ENCODE measurements at places on chromosomes 13 and 19.

- no peak for DNase-seq
Measured at GRCh38 chr13:93183302-93183701, 43.3 kb upstream of the GPC6 start.

DNA sequence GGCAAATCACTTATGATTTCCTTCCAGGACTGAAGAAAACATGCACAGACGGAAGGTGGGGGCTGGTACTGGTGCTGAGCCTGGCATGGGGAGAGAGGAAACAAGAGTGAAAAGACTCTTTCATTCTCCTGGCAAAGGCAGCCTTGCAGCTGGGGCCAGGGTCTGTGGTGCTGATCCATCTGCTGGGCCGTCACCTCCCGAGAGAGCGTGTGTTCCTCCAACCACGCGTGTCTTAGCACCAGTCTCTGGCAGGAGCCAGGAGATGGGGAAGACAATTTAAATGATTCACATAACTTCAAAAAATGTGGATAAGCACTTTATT is 23.9 kb upstream of the SPART start:
- no peak for DNase-seq

GRCh38 chr13:27928805-27929753 is 9.3 kb downstream of the PDX1 start:
- DNase-seq, result no peak

DNA sequence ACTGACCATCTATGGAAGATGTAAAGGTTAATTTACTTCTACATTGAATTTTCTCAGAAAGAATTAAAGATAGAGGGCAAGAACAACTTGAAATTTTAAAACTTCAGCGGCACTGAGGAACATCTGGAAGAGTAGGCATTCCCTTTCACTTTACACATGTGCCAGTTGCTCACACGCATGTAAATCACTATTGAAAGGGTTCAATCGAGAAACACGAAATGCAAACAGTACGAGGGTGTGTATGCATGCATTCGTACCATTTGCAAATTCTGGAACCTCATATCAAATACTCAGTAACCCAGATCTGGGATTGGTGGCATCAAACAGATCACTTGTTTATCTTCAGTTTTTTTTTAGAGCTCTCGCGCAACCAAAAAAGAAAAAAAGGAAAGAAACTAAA is 315.5 kb upstream of the MAB21L1 start:
- DNase-seq, result no peak

DNA sequence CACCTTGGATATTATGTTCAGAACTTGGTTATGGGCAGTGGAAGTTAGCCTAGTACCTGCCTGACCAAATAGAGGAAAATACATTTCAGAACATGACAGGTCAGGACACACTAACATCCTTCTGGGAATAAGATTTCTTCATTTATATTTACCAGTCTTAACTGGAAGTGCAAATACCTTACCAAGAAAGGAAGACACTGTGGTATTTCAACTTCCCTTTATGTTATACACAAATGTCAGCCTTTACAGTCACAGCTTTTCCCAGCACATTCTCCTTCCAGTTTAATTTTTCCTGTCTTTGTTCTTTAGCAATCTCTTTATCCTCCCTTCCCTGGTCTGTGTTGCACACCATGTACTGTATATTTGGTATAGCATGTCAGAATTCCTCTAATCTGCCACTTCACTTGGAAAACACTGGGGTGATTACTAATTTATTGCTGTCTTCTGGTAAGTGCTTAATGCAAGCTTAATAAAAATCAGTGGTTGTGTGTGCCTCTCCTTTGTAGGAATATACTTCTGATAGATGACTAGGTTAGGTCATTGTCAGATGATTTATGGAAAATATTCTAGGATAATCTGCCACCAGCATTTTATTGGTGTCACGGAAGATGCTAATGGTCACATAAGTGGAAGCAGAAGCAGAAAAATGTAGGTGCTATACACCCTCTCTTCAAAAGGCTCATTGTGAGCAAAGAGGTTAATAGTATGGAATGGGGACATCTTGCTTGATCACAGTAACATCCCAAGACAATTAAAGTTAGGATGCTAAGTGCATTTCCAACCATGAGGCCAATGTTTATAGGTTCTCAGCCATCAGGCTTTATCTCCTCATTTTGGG is 124.3 kb upstream of the STARD13 start:
- DNase-seq, result no peak

GRCh38 chr13:72808917-72809500 is 27.1 kb downstream of the PIBF1 start:
- DNase-seq, result no peak

GRCh38 chr13:23928985-23929384 is 31.7 kb upstream of the C1QTNF9B start:
- no peak for DNase-seq

DNA sequence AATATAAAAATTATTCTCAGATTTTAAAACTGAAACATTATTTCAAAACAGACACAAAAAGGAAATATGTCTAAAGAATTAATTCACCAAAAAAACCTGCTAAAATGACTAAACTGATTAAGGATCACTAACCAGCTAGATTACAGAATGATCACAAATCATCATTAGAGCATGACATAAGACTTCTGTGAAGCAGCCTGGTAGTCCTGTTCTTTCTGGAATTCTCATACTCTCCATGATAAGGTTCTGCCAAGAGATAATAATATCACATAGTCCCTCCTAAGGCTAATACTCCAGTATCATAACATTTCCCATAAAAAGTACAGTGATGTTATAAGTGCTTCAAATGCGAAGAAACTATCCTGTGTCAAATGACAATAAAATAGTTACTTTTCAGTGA is 1814.9 kb downstream of the SLITRK5 start:
- DNase-seq, result no peak

- DNase-seq, result no peak
Measured at GRCh38 chr13:78239714-78240113, 321.1 kb upstream of the EDNRB start.

DNA sequence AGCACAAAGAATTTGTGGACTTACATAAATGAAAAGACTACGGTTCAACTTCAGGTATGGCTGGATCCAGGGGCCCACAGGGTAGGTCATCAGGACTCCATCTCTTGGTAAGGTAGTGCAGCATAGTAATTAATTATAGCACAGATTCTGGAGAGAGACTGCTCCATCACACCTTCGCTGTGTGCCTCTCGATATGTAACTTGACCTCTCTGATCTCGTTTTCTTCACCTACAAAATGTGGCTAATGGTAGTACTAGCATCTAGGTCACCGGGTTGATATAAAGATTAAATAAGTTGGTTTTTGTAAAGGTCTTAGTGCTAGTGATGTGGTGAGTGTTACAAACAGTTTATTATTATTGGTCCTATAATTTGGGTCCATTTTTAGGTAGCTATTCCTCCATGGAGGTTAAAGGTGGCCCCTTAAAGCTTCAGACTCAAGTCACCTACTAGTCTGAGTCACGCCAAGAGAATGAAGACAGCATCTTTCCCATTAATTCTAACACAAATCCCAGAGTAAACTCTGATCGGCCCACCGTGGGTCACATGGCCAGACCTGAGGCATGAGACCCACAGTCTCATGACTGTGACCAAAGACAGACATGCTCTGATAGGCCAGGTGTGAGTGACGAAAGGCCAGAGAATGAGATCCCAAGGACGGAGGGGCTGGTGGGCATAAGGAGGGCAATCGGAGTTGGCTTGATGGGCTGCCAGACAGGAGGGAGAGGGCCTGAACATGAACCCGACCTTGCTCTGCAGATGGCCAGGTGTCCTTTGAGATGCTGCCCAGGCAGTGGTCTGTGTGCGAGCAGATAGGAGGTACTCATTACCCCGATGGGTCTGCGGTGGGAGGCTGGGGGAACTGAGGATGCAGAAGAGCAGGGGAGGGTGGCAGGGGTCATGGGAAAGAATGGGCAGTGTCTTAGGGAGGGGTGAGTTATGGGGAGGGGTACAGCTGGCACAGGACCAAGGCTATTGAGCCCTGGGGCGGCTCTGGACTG is 18.3 kb upstream of the PSMD8 start:
- no peak for DNase-seq

GRCh38 chr19:30387311-30388115 is 15.3 kb downstream of the ZNF536 start:
- no peak for DNase-seq

DNA sequence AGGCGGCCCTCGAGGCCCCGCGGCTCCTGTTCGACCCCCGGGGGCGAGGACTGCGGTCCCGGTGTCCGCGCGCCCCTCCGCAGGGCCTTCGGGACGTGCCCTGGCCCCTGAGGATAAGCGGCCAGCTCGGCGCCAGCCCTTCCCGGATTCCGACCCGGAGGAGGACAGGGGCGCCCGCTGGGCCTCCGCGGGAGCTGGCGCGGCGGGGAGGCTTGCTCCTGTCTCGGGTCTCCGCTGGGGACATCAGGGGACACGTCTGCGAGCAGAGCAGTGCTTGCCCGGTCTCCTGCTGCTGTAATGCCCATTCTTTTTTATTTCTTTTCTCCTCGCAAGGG is 829 bp downstream of the B3GLCT start:
- peak; percentile 17 for DNase-seq

DNA sequence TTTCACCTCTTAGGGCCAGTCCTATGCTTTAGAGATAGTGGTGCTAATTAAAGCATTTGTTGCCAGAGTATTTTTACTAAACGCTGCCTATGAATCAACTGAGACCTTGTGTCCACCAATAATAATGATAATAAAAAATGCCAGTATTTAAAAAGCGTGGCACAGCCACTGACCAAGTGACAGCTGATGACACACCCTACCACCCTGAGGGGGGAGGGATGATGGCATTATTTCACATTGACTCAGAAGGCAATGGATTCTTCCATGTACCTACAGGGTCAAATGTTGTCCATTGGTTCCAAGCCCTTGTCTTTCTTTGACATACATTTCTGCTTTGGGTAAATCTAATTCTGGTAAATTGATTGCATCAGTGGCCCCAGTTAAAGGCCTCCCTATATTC is 384.4 kb downstream of the DLEU7 start:
- no peak for DNase-seq

DNA sequence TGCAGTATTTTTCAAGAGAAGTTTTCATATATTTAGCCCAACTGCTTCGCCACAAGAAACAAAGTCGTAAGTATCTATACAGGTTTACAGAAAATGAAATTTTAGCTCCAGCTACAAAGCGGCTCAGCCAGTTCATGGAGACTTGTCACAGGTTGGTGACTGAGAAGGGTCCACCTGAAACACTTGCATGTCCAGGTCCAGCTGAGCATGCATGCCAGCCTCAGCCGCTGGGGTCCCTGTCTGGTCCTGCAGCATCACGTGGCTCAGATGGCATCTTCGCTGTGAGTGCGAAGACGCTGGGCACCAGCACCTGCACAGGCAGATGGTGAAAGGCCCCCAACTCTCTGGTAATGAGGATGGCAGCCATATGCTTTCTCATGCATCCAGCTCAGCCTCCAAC is 63.8 kb downstream of the SHISA2 start:
- DNase-seq, result no peak

DNA sequence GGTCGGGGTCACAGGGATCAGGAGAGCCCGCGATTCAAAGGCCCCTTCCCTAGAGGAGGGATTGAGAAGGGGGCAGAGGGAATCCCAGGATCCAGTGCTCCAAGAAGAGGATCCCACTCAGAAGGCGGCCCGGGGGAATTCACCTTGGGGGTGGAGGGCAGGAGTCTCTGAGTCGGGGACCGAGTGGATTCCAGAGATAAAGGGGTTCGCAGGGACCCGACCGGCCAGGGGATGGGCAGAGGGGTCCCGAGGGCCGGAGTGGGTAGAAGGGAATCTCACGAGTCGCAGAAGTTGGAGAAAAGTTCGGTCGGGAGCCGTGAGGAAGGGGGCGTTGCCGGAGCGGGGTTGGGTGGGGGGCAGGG is 261 bp downstream of the PRKD2 start:
- no peak for DNase-seq

DNA sequence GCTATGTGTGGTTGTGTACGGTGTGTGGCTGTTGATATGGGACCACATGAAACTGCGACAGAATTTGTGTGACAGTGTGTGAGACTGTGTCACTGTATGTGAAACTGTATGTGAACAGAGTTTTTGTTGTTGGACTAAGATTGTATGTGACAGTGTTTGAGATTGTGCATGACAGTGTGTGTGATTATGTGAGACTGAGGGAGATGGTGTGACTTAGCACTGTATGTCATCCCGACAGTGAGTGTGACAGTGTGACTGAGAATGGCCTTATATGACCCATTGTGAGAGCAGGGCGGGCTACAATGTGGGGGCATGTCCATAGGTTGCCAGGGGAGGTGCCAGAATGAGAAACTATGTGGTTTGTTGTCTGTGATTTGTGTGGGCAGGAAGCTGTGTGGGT is 930 bp downstream of the ZNF583 start:
- no peak for DNase-seq

DNA sequence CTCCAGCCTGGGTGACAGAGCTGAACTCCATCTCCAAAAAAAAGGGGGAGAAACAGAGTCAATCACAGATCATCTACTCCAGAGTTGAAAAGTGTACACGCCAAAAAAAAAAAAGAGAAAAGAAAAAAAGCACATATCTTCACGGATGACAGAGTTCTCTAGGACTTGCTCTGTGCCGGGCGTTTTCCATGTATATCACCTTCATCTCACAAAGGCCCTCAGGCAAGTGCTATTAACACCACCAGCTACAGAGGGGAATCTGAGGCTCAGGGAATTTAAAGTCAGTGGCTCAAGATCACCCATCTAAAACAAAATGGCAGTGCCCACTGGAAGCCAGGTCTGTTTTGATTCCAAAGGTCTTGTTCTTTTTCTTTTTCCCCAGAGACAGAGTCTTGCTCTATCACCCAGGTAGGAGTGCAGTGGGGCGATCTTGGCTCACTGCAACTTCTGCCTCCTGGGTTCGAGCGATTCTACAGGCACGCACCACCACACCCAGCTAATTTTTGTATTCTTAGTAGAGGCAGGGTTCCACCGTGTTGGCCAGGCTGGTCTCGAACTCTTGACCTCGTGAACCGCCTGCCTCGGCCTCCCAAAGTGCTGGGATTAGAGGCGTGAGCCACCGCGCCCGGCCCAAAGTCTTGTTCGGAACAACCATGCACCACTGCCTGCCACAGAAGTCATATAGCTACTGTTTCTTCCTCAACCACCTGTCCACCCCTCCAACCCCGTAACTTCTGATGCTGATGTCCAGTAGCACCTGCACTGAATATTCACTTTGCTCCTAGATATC is 42.2 kb downstream of the SAE1 start:
- no peak for DNase-seq

DNA sequence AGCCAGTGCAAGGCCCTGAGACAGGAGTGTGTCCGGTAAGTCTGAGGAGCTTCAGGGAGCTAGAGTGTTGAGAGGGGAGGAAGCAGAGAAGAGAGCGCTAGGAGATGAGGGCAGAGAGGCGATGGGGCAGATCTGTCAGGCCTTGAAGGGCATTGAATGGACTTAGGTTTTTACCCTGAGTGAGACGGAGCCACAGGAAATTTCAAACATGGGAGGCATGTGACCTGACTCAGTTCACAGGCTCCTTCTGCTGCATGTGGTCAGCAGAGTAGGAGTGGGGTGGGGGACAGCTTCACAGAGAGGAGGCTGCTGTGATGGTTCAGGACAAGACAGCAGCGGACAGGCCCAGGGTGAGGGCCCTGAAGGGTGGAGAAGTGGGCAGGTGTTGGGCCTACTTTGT is 2.5 kb upstream of the FAM98C start:
- no peak for DNase-seq

DNA sequence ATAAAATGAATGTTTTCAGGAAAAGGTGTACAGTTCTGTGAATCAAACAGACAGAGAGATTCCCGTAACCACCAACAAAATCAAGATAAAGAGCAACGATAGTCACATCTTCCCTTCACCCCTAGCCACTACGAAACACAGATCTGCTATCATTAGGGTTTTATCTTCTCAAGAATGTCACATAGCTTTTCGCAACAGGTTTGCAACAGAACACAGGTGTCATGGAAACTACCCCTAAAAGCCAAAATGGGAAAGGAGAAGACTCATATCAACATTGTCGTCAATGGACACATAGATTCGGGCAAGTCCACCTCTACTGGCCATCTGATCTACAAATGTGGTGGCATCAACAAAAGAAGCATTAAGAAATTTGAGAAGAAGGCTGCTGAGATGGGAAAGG is 11.1 kb downstream of the GPR42 start:
- no peak for DNase-seq

Measured in stimulated activated CD8-positive, alpha-beta memory T cell treated with anti-CD3 and anti-CD28 coated beads, Interleukin-2, amount 100 ng/mL, for 48 hours (primary cell).